ENCODE measurements at places on chromosomes 7 and 10.

DNA sequence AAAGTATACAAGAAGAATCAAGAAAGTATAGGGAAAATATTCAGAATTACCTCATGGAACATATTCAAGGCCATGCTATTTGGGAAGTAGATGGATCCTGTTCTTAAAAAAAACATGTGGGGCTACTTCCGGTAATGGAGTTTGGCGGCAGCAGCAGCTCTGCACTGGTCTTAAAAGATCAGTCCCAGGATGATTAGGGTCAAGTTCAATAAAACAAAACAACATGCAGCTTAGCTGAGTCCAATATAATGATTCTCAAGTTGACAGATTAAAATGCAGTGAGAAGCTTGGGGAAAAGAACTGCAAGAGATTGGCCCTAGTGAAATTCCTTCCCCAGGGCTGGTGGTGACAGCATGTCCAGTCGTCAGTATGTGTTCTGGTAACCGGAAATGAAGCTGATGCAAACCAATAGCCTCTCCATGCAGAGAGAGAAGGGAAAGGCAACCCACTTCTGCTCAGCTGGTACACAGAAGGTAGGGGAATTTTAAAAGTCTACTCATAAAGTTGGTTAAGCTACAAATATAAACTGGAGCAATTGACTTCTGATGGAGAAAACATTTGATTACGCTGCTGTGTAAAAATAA is 305.1 kb upstream of the IMMP2L start:
- peak; percentile 40 for DNase-seq

GRCh38 chr7:41612798-41613197 is 90.1 kb downstream of the INHBA start:
- no peak for DNase-seq

DNA sequence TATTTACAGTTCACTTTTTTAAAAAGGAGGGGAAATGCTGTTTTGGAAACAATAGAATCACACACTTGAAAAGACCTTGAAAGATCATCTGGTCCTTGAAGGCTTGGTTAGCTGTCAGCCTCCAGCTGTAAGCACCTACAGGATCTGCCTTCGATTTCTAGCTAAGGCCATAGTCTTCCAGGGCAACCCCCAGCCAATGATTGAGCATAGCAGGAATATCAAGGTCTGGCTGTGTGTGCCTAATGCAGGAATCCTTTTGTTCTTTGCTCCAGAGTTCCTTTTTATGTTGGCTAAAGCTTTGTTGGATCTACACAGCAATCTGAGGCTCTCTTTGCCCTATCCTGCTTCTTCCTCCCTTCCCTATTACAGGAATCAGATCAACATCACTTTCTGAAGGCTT is 5.2 kb upstream of the YAE1 start:
- no peak for DNase-seq

DNA sequence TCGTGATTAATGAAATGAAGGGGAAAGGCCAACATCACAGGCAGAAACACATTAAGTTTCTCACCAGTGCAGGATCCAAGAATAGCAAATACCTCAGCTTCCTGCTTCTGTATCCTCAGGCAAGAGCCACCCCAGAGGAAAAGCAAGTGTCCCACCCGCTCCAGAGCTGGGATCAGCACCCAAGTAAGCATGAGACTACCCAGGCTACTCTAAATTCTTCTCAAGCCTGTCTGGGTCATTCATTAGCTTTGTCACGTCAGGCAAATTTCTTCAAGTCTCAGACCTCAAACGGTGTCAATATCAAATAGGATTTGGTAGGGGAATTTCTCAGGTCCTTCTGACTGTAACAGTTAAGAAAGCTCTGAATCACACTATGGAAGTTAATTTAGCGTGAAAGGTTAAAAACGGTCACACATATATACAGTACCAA is 59.0 kb downstream of the GNA12 start:
- DNase-seq, result no peak

DNA sequence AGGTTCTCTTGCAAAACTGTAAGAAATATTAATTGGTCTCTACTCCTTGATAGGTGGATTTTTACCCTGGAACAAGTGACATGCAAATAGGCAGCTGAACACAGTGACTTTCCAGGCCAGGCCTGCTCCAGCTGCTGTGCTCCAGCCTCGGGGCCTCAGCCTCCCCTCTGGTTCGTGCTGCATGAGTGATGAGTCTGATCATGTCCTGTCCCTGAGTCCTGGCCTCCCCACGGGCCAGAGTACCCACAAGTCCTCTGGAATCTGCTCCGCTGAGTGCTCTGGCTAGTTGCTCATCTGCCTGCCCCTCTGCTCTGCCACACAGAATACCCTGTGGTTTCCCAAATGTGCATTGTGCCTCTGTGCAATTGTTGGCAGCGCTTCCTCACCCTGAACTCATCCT is 80.1 kb upstream of the PDZD8 start:
- DNase-seq, result no peak

DNA sequence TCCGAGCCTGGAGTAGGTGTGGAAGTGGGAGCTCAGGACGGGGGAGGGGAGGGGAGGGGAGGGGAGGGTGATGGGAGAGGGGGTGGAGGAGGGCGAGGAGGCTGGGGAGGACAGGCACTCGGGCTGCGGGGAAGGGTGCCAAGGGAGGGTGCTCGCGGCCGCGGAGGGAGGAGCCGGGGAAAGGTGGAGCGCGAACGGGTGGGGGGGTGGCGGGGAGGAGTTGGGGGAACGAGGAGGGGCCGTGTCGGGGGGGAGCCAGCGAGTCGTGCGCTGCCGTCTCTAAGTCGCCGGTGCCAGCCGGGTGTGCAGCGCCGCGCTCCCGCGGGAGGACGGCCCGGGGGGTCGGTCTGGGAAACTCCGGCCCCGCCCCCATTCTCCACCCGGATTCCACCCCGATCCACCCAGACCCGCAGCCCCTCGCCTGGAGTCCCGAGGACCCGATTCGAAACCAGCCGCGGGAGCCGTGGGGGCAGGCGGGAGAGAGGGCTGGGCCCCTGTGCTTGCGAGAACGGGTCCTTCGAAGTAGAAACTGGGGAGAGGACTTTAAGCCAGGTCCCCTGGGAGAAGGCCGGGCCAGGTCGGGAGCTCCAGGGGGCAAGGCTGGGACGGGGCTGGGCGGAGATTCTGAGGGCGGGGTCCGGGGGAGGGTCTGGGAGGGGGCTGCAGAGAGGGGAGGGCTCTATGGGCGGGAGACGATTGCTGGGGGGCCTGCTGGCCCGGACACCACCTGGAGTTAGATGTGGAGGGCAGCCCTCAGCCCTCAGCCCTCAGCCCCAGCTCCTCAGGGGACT is at the start of gene ZNF467:
Gene ZNF467, minus strand, starts transcription at position 143 of the 791 bp plus-strand sequence. CDS start 2,556 bp downstream, outside the sequence.
- DNase-seq, result peak; percentile 67

- DNase-seq, result no peak
Measured at GRCh38 chr7:106270122-106270977, 14.4 kb downstream of the NAMPT start.

GRCh38 chr10:98556061-98556460 is 109.3 kb upstream of the HPS1 start:
- DNase-seq, result no peak

All from WERI-Rb-1 (cell line).